ENCODE measurements at places on chromosomes 5 and 9.
A peak's percentile ranks its signal among the peaks of the same experiment; 100 is the strongest.

DNA sequence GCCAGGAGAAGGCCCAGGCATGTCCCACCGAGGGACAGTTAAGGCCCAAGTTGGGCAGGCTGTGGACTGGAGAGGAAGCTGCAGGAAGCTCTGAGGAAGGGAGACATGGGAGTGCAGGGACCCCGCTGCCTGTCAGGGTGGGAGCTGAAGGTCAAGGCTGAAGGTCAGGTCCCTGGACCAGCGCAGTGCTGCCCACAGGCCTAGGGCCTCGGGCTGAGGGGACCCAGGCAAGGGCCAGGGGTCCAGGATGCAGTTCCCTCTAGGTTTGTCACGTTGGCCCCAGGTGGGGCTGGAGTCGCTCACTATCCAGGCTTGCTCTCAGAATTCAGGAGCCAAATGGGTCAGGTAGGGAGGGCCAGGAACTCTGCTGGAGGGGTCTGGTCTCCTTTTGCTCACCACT is 76.7 kb upstream of the STXBP1 start:
- DNase-seq, result no peak

DNA sequence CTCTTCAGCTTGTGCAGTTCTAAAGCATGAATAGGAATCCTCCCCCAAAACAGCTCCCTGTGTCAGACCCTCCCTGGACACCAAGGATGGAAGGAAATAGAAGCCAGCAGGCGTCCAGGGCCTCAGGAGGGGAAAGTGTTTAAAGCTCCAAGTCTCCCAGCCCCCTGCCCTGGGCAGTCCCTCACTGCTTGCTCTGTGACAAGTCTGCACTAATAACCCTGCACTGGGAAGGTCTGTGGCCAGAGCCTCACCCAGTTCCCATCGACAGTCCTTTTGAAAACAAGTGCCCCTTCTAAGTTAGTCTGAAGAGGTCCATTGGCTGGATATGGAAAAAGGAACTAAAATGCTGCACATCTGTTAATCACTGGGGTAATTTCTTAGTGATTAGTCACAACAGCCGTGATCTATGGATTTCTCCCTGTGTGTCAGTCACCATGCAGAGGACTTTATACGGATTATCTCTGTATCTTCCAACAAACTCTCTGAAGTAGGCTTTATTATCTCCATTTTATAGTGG is 195.3 kb downstream of the FBXL7 start:
- peak; percentile 3 for DNase-seq

- DNase-seq, result no peak
Observed at GRCh38 chr5:63860379-63860778, 101.9 kb downstream of the HTR1A start.

- DNase-seq, result peak; percentile 55
Observed at GRCh38 chr9:116027096-116027495, 126.5 kb upstream of the PAPPA start.

DNA sequence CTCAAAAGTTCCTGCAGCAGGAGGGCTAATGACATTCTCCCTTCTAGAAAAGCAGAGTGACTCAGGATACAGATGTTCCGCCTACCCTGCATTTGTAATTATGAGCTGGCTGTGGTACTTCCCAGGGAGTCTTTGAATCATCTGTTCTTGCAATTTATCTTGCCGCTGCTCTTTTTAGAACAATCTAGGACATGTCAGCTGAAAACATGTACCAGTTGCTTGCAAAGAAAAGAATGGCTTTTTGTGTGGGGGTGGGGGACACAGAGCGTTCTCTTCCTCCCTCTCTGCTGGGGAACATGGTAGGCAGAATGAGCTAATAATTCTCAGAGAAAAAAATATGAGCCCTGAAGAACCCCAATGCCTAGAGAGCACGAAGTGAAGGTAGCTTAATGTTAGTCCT is 51.7 kb upstream of the TUT7 start:
- DNase-seq, result peak; percentile 72

- no peak for DNase-seq
Observed at GRCh38 chr5:141490271-141490670, 1.4 kb downstream of the PCDHGC5 start.

GRCh38 chr9:74644023-74644422 is 146.9 kb downstream of the RORB start:
- DNase-seq, result no peak

DNA sequence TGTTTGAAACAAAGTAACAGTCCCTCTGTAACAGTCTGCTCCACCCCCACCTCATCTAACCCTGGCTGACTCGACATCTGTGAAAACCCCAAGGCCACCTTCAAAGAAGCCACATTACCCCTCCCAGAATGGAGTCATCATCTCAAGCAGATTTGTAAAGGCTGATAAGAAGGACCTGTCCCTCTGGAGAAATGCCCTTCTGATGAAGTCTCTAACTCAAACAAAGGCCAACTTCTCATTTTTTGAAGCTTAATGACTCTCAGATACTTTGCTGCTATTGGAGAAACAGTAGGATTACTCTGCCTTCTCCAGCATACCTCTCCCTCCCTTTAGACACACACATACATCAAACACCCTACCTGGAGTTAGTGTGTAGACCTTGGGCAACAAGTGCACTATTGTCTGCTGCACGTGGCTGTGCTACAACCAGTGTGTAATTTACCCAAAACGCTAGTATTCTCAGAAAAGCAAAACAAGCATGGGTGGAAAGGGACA is 5.3 kb upstream of the SUSD1 start:
- peak; percentile 20 for DNase-seq

GRCh38 chr9:93676310-93677047 is 100.1 kb downstream of the PHF2 start:
- DNase-seq, result no peak

DNA sequence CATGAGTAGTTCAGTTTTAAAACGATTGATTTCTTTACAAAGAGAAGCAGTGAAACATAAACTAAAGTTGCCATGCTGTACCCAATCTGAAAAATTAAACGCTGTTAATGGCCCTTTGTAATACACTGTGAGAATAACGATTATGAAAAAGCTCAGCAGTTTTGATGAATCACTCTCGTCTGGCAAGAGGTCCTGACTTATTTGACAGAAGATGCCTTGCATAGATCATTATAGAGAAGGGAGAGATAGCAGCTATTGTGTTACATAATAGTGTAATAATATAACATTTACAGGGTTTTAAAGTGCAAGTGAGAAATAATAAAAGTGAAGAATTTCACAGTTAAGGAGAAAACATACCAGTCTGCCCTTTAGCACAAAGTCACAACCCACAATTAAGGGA is 361.5 kb upstream of the CDH10 start:
- no peak for DNase-seq

DNA sequence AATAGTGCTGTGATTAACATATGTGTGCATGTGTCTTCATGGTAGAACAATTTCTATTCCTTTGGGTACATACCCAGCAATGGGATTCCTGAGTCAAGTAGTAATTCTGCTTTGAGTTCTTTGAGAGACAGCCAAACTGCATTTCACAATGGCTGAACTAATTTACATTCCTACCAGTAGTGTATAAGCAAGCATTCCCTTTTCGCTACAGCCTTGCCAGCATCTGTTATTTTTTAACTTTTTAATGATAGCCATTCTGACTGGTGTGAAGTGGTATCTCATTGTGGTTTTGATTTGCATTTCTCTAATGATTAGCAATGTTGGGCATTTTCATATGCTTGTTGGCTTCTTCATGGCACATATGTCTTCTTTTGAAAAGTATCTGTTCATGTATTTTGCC is 308.5 kb downstream of the ARRDC3 start:
- DNase-seq, result peak; percentile 97

DNA sequence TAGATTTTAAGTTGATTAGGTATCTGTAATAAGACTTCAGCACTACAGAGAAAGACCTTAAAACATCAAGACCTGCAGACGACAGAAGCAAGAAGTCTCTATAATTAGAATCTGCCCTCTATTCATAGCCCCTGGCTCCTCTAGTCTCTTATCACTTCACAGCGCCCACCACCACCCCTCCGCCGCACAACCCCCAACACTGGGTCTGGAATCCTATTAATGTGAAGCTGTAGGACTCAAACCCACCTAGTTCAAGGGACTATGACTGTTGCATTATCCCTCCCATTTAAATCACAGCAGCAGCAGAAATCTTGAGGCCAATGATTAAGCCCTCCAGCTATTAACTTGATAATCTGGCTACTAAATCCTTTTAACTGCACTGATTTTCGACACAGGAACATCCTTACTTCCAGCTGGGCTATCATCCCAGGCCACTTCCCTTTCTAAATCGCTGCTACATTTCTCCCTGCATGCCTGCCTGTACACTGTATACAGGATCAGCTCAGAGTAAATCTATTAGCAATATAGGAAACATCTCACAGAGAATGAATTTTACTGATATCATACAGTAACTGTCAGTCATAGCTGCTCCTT is 159.5 kb upstream of the GRAMD2B start:
- no peak for DNase-seq

DNA sequence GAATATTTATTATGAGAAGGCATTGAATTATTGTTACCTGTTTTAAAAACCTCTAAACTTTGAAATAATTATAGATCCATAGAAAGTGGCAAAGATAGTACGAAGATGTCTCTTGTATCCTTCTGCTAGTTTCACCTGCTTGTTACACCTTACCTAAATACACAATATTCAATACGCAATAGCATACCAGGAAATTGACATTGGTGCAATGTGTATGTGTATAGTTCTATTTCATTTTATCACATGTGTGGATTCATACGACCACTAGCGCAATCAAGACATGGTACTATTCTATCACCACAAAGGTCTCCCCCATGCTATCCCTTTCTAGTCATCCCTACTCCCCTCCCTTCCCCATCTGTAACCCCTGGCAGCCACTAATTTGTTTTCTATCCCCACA is 8.5 kb upstream of the OR2S2 start:
- no peak for DNase-seq

- peak; percentile 39 for DNase-seq
Observed at GRCh38 chr5:75049456-75050351, 2.7 kb downstream of the GCNT4 start.

DNA sequence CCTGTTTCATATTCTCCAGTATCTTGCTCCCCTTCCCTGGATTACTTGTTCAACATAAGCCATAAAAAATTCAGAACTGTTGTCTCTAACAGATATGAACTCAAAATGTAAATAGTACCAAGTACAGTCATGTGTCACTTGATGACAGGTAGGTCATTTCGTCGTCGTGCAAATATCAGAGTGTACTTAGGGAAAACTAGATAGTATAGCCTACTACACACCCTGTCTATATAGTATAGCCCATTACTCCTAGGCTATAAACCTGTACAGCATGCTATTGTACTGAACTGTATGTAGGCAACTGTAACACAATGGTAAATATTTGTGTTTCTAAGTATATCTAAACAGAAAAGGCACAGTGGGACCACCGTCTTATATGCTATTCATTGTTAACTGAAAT is 39.1 kb downstream of the SMIM15 start:
- no peak for DNase-seq

- no peak for DNase-seq
Observed at GRCh38 chr5:150489360-150490295, 18.3 kb upstream of the NDST1 start.

GRCh38 chr5:102638316-102638715 is 116.8 kb upstream of the PAM start:
- no peak for DNase-seq

- DNase-seq, result peak; percentile 82
Observed at GRCh38 chr9:109381011-109381729, 60.3 kb upstream of the EPB41L4B start.

GRCh38 chr5:82613891-82614290 is 335.7 kb upstream of the RPS23 start:
- DNase-seq, result no peak

GRCh38 chr9:19186232-19186631 is 44.3 kb upstream of the DENND4C start:
- DNase-seq, result no peak

DNA sequence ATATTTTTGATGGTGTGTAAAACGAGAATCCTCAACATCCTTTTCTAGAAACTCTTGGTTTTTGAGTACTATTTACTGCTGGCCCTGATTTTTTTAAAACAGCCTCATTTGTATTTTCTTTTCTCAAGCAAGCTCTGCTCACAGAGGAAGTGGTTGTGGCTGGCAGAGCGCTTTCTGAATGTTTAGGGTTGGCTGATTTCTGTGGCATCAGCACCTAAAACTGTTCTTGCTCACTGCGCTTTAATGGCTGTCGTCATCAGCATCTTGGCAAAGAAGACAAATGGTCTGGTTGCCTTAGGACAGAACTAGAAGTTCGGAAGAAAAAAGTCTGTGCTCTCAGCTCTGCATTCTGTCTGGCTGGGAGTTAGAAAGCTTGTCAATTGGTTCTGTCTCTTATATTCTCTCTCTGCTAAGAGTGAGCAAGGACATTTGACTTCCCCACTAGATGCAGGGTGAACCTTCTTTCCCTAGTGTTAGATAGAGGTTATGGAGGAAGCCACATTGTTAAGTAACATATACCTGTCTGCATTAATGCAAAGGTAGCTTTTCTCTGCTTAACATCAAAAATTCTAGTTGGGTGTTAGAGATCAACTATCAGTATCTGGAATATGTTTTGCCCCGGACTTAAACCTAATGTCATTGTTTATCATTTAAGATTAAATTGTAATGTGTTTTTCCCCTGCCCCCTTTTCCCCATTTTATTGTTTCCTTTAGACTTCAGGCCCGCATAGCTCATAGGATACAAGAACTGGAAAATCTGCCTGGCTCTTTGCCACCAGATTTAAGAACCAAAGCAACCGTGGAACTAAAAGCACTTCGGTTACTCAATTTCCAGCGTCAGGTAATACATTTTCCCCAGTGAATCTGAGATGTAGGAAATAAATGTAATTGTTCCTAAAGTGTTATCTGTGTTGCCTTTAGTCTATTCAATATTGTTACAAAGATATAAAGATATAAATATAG is 39.0 kb downstream of the SMARCA2 start:
- peak; percentile 96 for DNase-seq

DNA sequence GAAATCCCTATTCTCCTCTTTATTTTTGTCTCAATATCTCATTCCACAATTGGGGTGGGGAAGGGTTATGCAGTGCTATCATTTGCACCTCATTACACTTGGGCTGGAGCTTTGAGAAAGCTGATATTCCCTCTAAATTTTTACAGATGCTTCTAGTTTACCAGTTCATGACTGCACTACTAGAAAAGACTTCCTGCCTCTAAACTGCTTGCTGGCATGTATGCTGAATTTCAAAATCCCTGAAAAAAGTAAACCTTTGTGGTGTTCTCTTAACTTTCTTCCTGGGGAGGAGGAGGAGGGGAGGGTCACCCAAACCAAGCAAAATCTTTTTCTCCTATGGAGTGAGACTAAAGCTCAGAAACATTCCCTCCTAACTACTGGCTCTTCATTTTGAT is 45.1 kb downstream of the BNC2 start:
- no peak for DNase-seq

- DNase-seq, result no peak
Observed at GRCh38 chr5:159695741-159696294, 220.5 kb upstream of the ADRA1B start.

- no peak for DNase-seq
Observed at GRCh38 chr9:130948266-130948665, 9.2 kb upstream of the FIBCD1 start.
